Right forelimb (tissue), 1 donor: ENCODE measurements at places on chromosomes 12 and 14.

- no peak for DNase-seq
These were observed 1187.5 kb upstream of the USP15 start for GRCh38 chr12:61072717-61073116.

DNA sequence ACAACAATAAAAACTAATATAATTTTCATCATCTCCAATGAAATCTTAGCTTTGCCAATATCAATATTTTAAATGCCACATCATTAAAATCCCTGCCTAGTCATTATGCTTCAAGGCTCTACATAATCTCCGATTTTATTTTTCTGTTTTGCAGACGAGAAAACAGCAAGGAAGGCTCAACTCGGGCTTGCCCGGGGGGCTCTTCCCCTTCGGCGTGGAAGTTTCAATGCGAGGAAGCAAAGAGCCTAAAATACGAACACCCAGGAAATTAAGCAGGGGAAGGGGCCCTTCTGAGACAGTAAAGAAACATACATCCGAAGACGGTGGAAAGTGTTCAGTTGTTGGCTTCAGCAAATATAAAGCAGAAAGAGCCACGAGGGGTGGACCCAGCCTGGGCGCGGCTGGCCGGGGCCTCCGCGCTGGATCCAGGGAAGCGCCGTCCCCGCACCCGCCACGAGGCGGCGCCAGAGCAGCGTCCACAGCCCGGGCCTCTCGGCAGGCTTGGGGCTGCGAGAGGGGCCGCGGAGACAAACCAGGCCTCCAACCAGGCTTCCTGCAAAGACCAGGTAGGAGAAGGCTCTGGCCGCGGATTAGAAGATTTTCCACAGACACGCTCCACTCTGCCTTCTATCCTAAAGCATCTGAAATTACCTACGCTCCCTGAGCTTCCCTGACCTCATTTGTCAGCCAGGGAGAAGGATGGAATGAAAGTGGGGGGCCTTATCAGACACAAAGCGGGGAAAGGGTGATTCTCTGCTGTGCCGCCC, 77.2 kb downstream of the SERPINA3 start:
- DNase-seq: peak; percentile 90

GRCh38 chr14:90829677-90830076, 13.4 kb upstream of the TTC7B start:
- no peak for DNase-seq

DNA sequence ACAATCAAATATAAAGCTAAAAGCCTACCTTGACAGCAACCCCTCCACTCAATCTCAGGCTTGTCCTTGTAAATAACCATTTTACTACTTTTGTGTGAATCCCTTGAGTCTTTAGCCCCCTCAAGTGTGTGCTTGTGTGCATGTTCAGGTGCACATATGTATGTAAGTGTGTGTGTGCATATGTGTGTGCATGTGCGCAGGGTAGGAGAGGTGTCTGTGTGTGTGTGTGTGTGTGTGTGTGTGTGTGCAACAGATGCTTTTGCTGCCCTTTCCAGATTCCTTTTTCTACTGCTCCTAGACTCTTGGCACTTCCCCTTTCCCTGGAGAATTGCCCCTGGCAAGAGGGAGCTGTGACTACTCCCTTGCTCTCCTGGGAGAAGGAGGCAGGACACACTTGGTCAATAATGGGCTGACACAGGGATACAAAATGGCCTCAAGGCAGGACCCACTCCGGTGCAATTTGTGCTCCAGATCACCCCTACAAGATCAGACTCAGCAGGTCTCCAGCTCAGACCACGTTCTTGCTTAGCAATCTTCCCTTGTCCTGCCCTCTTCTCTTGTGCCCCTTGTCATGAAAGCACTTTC, 73.4 kb downstream of the IFNG start:
- DNase-seq: no peak

GRCh38 chr12:122836027-122836921, 1.0 kb downstream of the HIP1R start:
- DNase-seq: no peak
